ENCODE measurements at places on chromosomes 7 and 10. TPM values are rescaled to one million over a fixed set of nuclear protein-coding genes. Genes with fewer than 3 reads are reported as not detected.

Gene ANKMY2
- 9.8 TPM for total RNA-seq

DNA sequence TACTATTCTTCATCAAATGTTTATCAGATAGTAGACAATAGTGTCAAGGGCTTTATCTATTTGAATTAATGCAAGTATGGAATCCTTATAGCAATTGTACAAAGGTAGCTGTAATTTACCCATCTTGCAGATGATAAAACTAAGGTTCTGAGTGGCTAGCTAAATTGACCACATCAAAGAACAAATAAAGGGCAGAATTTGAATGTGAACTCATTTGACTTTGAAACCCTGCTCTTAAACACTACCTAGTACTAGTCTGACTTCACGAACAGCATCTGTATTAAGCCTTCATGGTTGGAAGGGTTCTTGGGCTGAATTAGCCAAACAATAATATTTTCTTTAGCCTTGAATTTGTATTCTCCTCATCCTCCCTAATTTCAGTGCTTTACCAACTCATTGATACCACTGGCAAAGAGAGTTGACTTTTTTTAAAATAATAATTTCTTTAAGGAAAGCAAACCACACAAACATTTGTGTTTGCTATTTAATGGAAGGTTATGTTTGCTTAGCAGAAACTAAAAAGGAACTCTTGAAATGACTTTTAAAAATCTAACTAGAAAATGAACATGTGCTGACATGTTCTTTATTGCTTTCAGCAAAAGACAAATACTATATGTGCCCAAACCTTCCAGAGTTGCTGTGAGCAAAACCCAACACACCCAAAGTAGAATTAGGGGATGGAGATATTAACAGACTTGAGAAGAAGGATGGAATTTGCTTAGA lies 322.6 kb downstream of the RNLS start:
- no peak for DNase-seq

- no peak for DNase-seq
Measured at GRCh38 chr7:25858525-25859411, 293.2 kb upstream of the NFE2L3 start.

DNA sequence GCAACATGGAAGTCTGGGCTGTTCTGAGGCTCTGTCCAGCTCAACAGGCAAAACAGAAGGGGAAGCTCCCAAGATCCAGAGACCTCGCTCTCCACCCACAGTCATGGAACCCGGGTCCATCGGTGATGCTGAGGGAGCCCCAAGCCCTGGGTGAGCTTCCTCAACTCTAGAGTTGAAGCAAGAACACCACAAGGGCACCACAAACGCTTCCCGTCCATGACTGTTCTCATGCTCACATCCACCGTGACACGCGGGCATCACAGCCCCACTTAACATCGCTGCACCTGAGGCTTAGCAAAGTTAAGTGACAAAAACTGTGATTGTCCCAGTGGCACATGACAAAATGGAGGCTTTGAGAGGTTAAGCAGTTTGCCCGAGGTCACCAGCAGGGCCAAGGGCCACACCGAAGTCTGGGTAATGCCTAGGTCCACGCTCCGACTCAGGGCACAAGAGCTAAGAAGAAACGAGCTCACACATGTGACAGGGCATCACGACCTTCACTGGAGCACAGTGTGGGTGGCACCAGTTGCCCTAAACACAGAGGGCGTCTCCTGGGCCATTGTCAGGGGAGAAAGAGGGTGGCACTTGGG lies 110.6 kb downstream of the OAT start:
- no peak for DNase-seq

DNA sequence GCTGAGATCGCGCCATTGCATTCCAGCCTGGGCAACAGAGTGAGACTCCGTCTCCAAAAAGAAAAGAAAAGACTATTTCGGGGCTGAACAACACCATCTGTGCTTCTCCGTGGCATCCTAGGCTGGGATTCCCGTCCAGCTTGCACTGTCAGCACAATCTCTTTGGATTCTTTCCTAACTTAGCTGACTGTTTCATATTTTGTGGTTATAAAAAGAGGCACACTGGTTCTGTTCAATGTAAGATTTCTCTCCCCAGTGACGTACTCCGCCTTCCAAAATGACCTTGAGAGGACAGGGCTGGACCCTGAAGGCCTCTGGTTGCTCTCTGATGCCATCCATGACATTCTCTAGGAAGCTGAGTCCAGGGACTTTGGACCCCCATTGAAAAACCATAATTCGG lies 8.8 kb downstream of the ZNHIT1 start:
- DNase-seq: no peak

DNA sequence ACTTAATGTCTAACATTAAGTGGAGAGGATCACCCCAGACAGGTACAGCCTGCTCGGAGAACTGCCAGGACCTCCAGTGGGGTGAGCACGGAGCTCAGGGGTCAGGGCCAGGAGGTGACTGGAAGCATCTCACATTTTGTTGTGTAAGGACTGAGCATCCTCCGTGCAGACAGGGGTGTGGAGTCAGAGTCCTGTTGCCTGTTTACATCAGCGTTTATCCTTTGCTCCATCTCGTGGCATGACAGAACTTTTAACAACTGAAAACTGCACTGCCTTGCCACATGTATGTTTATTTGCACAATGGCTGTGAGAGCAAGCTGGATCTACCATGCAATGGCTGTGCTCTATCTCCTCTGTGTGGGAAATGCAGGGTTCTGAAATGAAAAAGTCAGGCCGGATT lies 175.4 kb upstream of the AKR1E2 start:
- no peak for DNase-seq

Gene POLR2J2
- 21.3 TPM for total RNA-seq

Gene ZC3HAV1
- total RNA-seq: 37.7 TPM

Gene LIPF
- not detected for total RNA-seq

Gene TMEM140
- 26.5 TPM for total RNA-seq

- no peak for DNase-seq
Measured at GRCh38 chr10:70337201-70337651, 45.2 kb downstream of the LRRC20 start.

DNA sequence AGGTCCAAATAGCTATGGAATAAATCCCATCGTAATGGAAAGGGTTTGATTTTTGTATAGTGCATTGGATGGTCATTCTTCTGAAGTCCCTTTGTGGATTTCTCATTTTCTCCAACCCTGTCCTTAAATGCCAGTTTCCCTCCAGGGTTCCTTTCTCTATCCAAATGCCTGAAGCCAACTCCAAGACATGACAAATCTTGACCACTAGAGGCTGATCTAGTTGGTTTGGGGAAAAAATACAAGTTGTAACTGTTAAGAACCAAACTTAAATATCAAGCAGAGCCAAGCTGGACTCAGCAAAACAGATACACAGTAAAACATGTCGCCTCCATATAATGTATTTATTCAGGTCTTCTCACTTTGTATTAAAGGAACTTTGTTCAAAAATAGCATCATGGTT lies 28.7 kb downstream of the FRMD4A start:
- peak; percentile 26 for DNase-seq

DNA sequence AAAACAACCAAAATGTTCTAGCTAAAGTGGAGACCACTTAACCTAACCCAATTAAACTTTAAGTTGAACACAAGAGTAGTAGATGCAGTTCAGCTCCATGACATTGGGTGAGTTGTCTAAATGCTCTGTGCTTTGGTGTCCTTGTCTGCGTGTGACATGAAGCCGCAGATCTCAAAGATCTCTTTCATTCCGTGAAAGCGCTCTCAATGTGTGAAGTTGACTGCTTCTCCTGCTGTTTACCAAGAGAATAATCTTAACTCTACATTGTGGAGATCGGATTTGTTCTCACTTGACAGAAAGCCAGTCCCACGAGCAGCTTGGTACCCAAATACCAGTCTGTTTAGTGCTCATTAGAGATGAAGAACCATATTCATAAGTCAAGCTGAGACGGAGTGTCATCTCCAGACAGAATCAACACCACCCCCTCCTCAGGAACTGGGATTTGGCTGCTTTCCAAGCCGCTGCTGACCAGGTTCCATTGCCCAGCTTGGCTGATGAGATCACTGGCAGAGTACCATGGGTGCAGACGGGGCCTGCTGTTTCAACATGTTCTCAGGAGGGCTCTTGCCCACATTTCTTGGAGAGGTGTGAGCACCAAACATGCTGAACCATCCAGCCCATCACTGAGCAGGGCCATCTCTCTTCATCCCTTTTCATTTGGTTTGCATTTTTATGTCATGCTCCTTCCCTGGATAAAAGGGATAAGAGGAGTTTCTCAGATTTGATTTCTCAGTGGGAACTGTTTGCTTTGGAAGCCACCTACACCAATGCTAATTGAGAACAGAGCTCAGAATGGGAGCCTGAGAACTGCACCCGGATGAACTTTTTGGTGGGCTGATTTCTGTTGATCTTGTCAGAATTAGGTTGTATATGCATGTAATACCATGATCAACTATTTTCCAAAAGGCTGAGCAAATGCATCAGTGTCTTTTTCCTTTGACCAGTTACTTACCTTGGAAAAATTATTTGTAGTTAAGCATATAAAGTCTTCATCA lies 95.8 kb upstream of the AGBL3 start:
- peak; percentile 59 for DNase-seq

GRCh38 chr10:110843031-110843430 lies 28.7 kb upstream of the PDCD4 start:
- no peak for DNase-seq

DNA sequence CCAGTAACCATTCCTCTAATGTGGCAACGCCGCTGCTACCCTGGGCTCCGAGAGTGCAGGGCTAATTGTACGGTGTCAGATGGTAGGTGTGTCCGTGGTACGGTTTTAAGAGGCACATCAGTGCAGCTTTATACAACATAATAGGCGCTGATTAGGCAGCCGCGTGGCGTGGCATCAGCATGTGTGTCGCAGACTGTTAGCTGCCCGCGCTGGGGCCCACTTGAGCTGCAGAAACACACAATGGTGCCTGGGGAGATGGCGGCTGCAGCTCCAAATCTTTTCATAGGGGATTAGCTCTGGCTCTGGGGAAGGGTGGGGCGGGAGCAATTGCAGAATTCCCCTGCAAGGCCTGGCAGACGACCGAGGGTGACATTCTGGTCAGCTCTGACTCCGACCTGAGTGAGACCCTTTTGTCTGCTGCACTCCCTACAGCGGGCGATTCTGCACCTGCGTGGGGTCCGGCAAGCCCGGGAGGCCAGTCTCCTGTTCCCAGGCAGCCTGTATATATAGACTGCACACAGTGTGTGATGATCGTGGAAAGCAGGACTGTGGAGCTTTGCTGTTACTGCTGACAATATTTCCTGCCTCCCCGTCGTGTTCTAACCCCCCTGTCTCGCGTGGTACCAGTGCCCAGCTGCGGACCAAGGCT lies 722.7 kb upstream of the CELF2 start:
- no peak for DNase-seq

Gene MYH16
- 0.11 TPM for total RNA-seq

DNA sequence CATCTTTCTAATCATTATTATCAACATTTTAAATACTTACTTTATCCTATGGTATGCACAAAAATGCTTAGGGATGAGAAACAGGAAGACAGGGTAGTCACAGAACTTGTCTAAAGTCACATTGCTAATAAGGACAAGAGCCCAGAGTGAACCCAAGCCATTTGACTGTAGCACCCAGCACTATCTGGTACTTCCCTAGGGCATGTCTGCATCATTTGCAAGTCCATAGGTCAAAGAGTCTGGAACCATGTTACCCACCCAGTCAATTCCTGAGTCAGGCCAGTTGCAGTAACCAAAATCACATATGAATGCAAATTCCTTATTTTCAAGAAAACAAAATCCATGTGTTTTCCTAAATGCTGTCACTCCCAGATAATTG lies 19.1 kb downstream of the ASAH2 start:
- DNase-seq: no peak

- DNase-seq: no peak
Measured at GRCh38 chr10:126127481-126128029, 231.2 kb downstream of the FANK1 start.

GRCh38 chr10:45437587-45438465 lies 63.8 kb downstream of the ALOX5 start:
- no peak for DNase-seq

- DNase-seq: no peak
Measured at GRCh38 chr7:81710751-81711150, 59.1 kb downstream of the HGF start.

GRCh38 chr10:20446561-20447193 lies 450.4 kb downstream of the NEBL start:
- no peak for DNase-seq

- no peak for DNase-seq
Measured at GRCh38 chr10:120041807-120042559, 149.5 kb downstream of the SEC23IP start.

- no peak for DNase-seq
Measured at GRCh38 chr7:20954711-20955619, 168.3 kb upstream of the SP8 start.

Gene SH2B2
- total RNA-seq: 0.25 TPM

GRCh38 chr7:69534461-69535041 lies 63.7 kb upstream of the AUTS2 start:
- no peak for DNase-seq

DNA sequence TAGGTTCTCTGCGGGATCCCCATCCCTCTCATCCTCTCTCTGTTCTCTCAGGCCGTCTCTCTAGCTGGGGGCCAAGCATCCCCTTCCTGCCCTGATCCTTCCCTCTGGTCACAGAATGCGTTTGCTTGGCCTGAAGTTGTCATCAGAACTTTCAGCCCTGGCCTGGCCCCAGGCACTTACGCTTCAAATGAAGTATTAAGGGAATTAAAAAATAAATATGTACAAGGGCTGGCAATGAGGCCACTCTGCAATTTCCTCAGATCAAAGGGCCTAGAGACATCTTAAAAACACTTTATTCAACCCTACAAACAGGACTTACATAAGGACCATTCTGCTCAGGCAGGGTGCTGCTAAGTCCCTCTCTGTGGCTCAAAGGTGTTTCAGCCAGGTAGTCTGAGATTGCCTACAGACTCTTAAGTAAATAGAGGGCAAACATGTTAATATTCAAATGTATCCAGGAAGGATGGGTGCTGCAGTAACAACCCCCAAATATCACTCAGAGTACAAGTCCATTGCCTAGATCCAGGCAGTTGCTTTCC lies 16.0 kb downstream of the SFTPD start:
- no peak for DNase-seq

Gene SPDYE3
- not detected for total RNA-seq

Gene SUGCT
- 2.2 TPM for total RNA-seq

DNA sequence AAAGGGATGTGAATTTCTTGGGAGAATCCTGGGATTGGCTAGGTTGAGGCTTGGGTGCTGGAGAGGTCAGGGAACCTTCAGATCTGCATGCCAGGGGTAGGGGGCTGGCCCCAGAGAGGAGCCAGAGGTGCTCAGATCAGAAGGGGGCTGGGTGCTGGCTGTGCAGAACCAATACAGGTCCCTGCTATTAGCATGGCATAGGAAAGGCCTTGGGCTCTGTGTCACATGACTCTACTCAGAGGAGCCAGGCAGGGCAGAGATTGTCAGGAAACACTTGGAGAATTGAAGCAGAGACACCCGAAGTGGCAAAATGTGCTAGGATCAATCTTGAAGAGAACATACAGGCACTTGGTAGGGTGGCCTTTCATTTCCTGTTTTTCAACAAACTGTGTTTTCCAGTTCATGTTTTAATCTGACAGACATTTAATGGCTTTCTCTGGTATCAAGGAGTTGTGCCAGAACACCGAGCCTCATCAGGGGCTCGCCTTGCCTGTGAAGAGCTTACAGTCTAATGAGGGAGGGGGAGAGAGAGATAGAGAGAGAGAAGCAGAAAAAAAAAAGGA lies 498.9 kb downstream of the RPS24 start:
- no peak for DNase-seq

- no peak for DNase-seq
Measured at GRCh38 chr10:26969145-26969926, 108.6 kb upstream of the ABI1 start.

Gene NXPH1
- not detected for total RNA-seq

Gene DRGX
- total RNA-seq: not detected

Gene RADIL
- 2.5 TPM for total RNA-seq

GRCh38 chr7:44607141-44608068 lies 978 bp downstream of the OGDH start:
- DNase-seq: no peak

Gene PDK4
- total RNA-seq: 2.5 TPM

Gene KIAA1217
- 10.3 TPM for total RNA-seq

All from endothelial cell of umbilical vein (primary cell).